Stimulated activated CD4-positive, alpha-beta T cell treated with anti-CD3 and anti-CD28 coated beads, Interleukin-1b, Interleukin-23, amount 100 ng/mL, for 4 hours (primary cell): ENCODE measurements at places on chromosomes 11 and 22.

GRCh38 chr11:105489446-105489845, 120.4 kb upstream of the GRIA4 start:
- no peak for DNase-seq

DNA sequence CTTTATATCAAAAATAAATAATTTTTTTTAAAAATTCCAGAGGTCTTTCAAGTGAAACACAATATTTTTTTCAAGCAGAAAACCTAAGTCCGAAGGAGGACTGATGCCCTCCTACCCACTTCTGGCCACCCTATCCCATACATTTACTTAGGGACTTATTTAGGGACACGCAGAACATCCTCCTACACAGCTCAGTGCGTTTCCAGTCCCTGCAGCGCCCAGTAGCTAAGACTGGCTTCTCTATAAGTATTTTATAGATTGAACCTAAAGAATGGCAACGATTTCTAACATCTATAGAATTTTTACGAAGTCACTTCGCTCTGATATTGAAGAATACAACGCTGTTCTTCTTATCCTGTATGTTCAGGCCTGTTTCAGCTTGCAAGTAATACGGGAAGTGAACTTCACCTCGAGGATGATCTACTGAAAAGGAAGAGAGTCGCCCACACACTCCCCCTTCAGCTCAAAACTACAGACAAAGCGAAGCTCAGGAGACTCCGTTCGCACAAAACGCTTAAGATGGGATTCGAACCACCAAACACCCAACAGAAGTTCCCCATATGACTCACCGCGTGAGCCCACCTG, 328 bp downstream of the CHEK2 start:
- DNase-seq = no peak

GRCh38 chr11:108835624-108836023, 170.8 kb downstream of the DDX10 start:
- DNase-seq = no peak

DNA sequence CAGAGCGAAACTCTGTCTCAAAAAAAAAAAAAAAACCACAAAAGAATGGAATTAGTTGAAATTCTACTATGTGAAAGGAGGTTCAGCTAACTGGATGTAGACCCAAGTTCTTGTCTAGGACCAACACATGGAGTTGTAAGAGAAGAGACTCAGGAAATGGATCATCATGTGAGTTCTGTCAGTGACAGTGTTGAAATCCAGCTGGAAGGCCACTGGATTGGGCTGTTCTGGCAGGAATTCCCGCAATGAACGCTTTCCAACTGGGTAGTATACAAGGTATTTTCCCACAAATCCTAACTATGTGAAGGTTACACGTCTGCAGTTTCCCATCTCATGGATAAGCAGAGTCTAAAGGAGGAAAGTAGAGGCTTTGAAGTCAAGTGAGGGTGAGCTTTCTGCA, 151.2 kb downstream of the MAML2 start:
- no peak for DNase-seq
